Naive thymus-derived CD8-positive, alpha-beta T cell (primary cell): ENCODE measurements at places on chromosomes 5 and 9.

DNA sequence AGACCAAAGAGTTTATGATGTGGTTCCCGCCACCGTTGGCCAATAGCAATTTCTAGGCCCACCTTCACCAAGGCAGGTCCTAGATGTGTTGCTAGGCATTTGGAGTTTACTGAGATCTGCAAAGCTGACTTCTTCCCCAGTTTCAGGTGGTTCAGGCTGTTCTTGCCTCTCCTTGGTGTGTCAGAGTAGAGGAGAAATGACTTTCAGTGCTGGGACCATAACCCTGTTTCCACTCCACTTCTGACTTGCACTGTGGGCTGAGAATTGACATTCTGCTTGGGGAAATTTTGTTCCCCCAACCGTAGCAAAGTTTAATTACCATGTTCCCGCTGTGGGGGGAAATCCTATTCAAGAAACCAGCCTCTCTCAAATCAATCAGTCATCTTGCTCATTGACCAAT lies 128.0 kb upstream of the GABRP start:
- no peak for DNase-seq

DNA sequence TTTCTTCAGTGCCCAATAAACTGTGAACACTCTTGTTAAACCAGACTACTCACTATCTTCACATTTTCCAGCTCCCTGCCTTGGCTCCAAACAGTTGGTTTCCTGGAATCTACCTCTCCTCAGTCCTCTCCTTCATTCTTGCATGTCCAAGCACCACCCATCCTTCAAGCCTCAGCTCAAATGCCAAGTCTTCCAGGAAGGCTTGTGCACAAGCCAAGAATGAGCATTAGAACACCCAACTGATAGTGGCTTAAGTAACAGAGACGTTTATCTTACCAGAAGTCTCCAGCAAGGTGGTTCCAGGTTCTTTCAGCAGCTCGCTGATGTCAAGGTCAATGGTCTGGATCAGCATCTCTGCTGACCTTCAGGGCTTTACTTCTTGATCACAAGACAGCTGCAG lies 60.1 kb downstream of the PTPDC1 start:
- DNase-seq: no peak

DNA sequence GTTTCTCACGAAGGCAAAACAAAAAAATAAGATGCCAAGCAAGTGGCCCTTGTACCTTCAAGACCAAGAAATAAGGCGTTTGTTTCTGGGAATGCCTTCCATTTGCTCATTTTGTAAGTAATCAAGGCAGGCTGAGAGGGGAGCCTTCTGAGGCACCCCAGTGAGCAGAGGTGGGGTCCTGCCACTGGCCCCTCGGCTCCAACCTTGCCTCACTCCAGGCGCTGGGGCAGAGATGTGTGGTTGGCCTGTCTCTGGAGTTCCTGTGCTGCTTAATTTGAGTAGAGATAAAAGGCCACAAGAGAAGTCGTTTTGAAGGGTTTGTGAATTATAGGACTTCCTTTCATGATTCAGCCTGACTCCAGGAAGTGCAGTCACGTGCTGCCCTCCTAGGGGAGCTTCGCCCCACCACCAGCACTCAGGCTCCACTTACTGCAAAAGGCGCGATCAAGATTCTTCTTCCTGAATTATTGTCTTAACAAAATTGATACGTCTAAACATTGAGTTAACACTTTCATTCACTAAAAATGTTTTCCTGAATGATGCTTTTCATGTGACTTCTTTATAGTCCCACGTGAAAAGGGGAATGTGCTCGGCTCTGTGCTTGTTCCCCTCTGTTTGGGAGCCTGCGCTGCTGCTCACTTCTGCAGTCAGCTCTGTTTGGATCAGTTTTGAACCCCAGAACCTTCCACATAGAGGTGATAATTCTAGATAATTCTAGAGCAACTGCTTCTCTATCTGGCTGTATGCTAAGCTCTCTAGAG lies 13.7 kb downstream of the SYK start:
- peak; percentile 4 for DNase-seq

DNA sequence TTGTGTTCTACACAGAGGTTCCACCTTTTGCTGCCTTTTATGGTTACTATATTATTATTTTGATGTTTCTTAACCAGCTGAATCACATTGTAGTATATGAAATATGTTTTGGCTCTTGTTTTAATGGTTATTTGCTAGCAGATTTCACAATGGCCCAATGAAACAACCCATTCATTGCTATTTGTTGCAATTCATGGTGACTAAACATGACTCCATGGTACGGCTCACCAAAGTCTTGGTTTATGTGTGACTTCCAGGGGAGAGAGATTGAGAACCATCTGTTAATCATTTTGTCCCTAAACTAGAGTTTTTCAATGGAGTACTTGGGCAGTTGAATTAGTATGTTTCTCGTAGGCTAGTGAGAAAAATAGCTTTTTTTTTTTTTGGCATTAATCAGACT lies 108.4 kb downstream of the GHR start:
- no peak for DNase-seq

GRCh38 chr5:59767681-59768151 lies 125.8 kb downstream of the PDE4D start:
- no peak for DNase-seq

DNA sequence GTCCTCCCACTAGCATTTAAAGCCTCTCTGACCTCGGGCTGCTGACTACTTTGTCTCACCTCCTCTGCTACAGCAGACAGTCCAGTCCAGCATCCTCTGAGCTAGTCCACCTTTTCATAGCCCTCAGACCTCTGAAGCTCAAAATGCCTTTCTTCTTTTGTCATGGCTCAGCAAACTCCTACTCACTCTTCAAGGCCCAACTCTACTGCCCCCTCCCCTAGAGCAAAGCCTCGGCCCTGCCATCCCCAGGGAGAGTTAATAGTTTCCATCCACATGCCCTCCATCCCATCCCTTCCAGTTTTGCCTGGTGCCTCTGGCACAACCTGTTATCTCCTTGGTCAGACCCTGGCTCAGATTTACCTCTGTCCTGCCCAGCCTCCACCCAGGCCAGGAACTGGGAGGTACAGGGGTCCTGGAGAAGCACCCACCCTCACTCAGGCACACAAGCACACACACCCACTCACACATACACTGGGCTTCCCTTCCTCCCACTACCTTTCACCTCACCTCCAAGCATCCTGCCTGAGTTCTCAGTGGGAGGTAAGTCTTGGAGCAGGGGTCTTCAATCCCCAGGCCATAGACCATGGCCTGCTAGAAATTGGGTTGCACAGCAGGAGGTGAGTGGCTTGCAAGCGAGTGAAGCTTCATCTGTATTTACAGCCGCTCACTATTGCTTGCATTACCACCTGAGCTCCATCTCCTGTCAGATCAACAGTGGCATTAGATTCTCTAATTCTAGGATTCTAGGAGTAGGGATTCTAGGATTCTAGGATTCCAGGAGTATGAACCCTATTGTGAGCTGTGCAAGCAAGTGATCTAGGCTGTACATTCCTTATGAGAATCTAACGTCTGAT lies 18.1 kb downstream of the PDLIM4 start:
- DNase-seq: no peak

DNA sequence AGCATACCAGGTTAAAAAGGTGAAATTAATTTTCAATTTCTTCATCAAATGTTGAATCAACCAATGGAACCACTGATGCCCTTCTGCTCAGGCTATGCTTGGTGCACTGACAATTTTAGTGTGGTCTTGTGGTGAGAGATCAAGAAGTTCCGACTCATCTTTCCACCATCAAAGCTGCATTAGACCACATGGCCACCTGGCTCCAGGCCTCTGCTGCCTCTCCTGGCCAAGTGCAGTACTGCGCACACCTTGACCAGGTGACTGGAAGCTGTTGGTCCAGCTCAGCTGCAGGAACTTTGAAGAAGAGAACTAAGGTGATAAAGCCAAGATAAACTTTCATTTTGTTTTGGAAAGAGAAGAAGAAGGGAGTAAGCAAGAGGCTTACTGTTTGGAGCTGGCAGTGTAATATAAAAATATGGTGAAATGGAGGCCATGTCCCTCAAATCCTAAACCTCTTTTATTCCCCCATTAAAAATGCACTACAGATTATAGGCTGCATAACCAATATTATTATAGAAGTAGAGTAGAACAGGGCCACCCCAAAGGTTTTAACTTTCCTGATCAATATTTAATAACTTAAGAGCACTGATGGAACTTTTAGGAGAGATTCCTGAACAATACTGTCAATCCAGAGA lies 315.5 kb upstream of the C9orf72 start:
- peak; percentile 9 for DNase-seq

DNA sequence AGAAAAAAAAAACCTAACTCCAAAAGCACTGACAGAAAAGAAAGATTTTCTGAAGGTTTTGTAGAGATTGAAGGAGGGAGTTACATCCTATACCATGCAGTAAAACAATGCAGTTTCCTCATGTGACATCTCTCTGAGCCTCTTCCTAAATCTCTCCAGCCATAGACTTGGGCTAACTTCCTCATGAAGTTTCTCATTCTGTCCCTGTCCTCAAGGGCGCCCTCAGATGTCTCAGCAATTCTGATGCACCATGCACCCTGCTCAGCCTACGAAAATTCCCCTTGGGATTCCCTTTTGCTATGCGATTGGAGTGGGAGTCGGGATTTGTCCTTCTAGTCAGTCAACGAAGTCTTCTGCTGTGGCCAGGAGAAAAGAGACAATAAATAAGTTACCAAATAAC lies 68.9 kb downstream of the FAT2 start:
- no peak for DNase-seq

GRCh38 chr5:177349762-177350161 lies 1.7 kb downstream of the LMAN2 start:
- no peak for DNase-seq

- no peak for DNase-seq
These were observed 1193.3 kb upstream of the CDH6 start for GRCh38 chr5:30000231-30000630.

DNA sequence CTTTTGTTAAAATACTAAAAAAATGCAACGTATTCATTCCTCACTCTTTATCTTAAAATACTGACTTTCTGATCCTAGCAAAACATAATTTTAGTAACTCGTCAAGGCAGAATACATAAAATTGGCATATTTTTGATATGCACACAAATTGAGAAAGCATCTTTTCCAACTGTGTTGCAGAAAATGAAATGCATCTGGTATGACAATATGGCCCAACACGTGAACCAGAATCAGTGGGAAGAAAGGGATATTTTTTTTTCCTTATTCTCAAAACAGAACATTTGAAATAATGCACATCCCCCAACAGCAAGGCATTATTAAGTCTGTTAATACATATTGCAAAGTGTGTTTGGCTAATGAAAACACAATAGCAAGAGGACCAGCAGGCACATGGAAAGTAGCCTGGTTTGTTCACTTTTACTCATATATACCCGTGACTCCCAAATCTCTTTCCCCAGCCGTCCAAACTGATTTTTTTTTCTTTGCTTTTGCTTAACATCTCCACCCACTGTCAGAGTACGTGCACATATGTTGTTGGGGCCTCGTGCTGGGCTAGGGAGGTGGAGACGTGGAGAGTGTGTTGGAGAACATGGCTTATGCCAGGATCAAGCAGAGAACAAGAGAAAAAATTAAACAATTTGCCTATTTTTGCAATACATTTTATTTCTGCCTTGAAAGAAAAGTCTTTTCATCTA lies 4.3 kb downstream of the MCTP1 start:
- DNase-seq: no peak

GRCh38 chr5:111229871-111230810 lies 6.0 kb downstream of the CAMK4 start:
- DNase-seq: no peak

DNA sequence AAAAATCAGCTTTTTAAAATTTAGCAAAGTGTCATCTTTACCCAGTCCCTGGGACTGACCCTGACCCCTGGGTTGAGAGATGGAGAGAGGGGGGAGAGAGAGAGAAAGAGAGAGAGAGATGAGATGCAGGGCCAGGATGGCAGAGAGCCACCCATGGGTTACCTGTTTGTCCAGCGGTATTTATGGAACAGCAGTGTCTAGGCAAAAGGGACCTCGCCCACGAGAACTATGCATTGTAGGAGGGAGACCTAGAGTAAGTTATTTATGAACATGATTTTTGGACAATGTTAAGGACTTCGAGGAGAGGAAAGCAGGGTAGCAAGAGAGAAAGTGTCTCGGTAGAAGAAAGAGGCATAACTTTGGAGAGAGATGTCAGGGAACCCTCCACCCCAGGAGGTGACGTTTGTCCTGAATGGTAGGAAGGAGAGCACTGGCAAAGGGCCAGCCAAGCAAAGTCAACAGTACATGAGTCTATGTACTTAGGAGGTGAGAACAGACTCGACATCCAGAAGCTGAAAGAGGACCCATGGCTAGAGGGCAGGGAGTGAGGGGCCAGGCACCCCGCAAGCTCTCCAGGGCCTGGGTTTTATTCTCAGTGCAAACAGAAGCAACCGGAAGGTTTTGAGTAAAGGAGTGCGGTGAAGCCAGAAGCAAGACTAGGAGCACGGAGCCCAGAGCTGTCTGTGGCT lies 30.5 kb upstream of the MSX2 start:
- no peak for DNase-seq

- DNase-seq: no peak
These were observed 76.2 kb downstream of the MRPL36 start for GRCh38 chr5:1723476-1723875.
